ENCODE measurements at places on chromosomes 4 and X.

- no peak for DNase-seq
These were observed 9.9 kb downstream of the MXD4 start for GRCh38 chr4:2251795-2252529.

GRCh38 chrX:119880076-119880475, 8.4 kb downstream of the NDUFA1 start:
- no peak for DNase-seq

DNA sequence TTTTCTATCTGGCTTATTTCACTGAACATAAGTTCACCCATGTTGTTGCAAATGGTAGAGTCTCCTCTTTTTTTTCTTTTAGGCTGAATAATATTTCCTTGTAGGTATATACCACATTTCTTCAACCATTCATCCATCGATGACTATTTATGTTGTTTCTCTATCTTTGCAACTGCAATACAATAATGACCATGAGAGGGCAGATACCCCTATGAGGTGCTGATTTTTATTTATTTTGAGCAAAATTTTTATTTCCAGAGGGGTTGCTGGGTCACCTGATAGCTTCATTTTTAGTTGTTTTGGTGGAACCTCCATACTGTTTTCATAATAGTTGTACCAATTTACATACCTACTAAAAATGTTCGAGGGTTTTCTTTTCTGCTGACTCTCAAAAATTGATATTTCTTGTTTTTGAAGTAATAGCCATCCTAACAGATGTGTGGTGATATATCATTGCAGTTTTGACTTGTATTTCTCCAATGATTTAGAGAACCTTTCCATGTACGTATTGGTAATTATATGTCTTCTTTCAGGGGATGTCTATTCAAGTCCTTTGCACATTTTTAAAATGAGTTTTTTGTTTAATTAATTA, 1697.0 kb downstream of the PCDH7 start:
- DNase-seq, result no peak

DNA sequence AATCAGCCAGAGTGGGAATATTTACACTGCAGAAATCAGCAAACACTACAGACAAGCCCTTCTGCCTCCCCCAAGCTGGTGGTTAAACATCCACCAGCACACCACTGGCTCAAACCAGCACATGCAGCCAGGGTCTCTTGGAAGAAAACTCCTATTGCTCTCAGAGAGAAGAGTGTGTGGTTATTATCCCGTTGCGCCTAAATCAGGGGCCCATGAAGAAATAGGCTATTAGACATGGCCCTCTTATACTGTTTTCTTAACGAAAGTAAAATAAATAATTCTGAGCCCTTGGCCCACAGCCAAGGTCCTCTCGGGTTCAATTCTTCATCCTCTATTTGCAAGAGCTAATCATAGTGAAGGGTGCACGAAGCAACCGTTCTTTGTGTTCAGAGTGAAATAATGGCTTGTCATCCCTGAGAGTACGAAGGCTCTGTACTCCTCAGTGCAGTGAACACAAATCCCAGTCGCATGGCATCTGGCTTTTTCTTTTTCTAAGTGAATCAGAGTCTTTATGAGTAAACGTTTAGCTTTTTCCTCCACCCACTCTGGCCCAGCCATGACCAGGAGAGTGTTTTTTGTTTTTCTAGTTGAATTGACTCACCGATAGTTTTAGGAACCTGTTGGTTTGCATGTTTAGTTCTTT, 33.4 kb upstream of the RBM47 start:
- DNase-seq, result peak; percentile 48

DNA sequence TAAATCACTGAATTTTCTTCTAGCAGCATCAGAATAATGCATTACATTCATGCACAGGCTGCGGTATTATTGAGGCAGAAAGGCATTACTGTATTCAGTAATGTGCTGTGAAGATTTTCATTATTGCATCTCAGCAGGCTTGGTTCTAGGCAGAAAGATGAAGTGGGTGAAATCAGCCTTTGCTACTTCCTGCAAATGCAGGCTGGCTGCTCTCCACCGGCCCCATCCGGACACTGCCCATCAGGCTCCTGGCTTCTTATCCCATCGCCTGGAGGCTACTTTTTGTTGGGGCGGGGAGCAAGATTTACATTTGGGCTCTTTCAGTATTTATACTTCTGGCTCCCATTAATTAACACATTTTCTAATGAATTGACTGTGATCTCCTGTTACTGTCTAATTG, 117.8 kb downstream of the FRAS1 start:
- no peak for DNase-seq

- peak; percentile 17 for DNase-seq
These were observed 142.8 kb downstream of the NDST3 start for GRCh38 chr4:118177126-118177525.

DNA sequence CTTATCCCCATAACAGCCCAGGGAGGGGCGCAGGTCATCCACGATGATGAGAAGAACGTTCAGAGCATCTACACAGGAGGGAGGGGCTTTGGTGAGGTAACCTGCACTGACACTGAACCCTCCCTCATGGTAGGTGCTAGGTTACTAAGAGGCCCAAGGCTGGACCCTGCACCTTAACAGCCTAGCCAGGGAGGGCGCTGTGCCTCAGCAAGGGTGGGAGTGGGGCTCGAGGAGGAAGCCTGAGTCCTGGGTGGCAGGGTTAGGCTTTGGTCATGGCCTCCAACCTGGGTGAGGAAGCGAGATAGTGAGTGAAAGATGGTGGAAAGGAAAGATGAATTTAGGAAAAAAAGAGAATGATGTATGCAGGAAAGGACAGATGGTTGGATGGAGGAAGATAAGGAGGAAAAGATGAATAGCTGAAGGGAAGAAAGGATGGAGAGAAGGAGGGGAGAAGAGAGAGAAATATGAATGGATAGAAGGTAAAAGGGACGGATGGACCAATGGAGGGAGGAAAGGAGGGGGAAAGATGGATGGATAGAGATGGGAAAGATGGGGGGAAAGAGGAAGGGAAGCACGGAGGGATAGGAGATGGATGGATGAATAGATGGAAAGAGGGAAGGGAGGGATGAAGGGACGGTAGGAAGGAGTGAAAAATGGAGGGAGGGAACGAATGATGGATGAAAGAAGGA, 736 bp downstream of the IDS start:
- peak; percentile 12 for DNase-seq

GRCh38 chr4:38846015-38846414, 10.6 kb downstream of the TLR6 start:
- DNase-seq, result no peak

DNA sequence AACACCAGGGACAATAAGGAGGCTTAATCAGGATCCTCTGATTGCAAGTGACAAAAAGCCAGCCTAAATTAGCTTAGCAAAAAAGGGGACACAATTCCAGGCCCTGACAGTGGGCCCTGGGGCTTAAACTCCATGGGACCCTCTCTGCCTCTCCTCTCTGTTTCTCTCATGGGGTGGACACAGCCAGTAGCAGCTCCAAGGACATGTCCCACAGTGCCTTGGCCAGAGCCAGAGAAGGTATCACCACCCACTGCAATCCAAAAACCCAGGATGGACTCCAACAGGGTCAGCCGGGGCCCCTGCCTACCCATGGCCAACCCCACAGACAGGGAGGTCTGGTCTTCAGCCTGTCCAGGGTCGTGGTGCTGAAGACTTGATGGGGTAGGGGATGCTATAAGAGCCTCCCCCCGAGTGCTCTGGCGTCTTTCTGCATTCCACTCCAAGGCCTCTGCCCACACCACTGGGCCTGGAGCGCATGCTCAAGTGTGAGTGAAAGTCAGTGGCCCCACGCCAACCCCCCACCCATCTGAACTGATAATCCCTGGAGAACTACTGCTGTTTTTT, 19.7 kb upstream of the PPP2R2C start:
- DNase-seq, result no peak

- no peak for DNase-seq
These were observed 228.6 kb upstream of the CTSO start for GRCh38 chr4:156182269-156182668.
